Large intestine (tissue), 12 donors: ENCODE measurements at places on chromosomes 3 and 15. TPM values are rescaled to one million over a fixed set of nuclear protein-coding genes. Genes with fewer than 3 reads are reported as not detected.
A peak's percentile ranks its signal among the peaks of the same experiment; 100 is the strongest.

DNA sequence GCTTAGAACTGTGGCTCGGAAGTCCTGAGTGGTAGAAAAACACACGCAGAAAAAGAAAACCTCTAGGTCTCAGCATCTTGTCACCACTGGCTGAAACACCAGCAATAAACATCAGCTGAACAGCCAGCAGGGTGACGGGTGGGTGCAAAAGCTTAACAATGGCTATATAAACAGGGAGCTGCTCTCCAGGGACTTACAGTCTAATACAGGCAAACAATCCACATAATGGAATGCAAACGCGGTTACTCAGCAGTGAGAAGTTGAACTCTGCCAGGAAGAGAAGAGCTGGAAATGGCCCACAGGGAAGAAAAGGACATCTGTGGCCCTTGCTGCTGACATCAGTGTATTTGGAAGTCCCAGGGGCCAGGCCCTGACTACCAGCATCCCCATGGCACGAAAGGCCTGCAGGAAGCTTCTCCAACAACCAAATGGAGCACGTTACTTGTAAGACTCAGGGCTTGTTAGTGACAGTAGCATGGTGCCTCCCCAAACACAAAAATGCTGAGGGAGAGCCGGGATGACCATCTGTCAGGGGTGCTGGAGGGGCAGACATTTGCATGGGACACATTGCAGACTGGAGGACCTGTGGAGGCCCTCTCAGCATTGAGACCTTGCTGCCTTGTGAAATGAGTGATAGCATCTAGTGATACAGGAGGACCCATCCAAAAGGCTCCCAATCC, 3.0 kb downstream of the HEG1 start:
- H3K4me3 ChIP-seq = no peak overlapping the region
- peaks cover 15% of the 10 kb centered on the region for H3K27me3 ChIP-seq
- H3K27ac ChIP-seq = peak overlapping the region; percentile 1
- DNase-seq = no peak
- H3K4me1 ChIP-seq = peaks cover 19% of the 10 kb centered on the region
- H3K36me3 ChIP-seq = no peaks in the 10 kb centered on the region

KBTBD8 gene
- 2.7 TPM for polyA plus RNA-seq

NEDD4 gene
- polyA plus RNA-seq = 16.2 TPM

CLDN11 gene
- 5.0 TPM for polyA plus RNA-seq

- no peaks in the 10 kb centered on the region for H3K36me3 ChIP-seq
- H3K4me1 ChIP-seq = peaks cover 33% of the 10 kb centered on the region
- peak overlapping the region; percentile 98 for H3K27ac ChIP-seq
- peaks cover 35% of the 10 kb centered on the region for H3K27me3 ChIP-seq
Measured at GRCh38 chr15:67838789-67839332, 984 bp downstream of the RNU6-1 start.
